ENCODE measurements at places on chromosomes 12 and 14.

- DNase-seq: no peak
These were observed 110.4 kb downstream of the BCAT1 start for GRCh38 chr12:24838531-24838950.

GRCh38 chr14:41568979-41569378 lies 37.7 kb upstream of the LRFN5 start:
- DNase-seq: no peak

DNA sequence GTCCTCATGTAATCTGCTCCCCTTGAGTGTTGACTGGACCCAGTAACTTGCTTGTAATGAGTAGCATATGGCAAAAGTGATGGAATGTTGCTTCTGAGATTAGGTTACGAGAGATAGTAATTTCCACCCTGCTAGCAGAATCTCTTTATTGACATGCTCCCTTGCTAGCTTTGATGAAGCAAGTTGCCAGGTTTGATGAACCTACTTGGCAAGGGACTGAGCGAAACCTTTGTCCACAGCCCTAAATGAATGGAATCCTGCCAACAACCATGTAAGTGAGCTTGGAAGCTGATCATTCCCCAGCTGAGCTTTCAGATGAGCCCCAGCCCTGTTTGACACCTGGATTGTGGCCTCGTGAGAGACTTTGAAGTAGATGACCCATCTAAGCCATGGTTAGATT lies 120.8 kb upstream of the PLXNC1 start:
- no peak for DNase-seq

GRCh38 chr12:124857921-124858461 lies 5.7 kb downstream of the SCARB1 start:
- no peak for DNase-seq

DNA sequence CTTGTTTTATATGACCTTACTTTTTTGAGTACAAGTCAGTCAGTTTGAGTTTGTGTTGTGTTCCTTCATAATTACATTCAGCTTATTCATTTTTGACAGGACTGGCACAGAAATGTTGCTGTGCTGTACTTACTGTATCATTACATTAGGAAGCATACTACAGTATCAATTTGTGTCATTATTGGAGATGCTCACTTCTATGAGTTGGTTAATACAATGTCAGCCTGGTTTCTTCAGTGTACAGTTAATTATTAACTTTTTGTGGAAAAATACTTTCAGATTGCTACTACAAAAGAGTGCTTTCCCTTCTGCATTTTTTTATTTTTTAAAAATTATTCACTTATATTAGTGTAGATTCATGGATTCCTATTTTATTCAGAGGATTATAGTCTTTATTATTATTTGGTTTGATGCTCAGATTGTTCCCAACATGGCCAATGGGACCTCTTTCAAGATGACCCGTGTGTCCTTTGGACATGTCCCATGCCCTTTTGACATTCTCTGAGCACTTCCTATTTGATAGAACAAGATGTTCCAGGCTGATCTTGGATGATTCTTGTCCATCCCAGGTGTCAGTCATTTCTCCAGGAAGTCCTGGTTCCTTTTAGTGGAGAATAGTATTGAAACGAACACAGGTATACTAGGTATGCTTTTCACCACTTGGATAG lies 66.6 kb downstream of the MON2 start:
- no peak for DNase-seq

- DNase-seq: no peak
These were observed 10.9 kb upstream of the HVCN1 start for GRCh38 chr12:110699591-110700445.

DNA sequence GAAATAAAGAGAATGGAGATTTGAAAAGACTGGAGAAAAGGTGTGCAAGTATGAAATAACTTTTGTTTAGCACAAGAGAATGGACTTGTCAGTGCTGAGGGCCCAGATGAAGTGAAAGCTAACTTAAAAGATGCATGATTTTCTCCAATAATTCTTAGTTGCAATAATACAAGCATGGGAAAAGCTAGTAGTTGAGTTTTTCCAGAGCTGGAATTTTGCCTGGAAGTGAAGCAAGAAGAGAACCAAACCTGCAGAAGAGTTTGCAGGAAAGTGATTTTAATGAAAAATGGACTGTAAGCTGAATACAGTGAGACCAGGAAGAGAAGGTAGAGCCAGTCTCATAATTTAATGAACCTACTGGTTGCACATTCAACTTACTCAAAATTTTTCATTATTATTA lies 69.3 kb upstream of the FSCB start:
- DNase-seq: no peak

DNA sequence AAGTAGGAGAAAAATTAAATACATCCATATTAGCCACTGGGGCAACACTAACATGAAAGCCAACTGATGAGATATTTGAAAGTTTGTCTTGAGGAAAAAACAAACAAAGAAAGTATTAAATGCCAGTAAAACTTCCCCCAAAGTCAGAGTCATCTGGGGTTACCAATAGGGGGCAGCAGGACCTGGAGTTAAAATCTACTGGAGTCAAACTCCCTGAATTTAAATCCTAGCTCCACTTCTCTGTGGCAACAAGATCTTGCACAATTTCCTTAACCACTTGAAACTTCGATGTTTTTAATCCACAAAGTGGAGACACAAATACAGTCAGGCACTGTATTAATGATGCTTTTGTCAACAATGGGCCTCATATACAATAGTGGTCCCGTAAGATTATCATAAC lies 14.4 kb downstream of the PLEKHG7 start:
- DNase-seq: no peak

- no peak for DNase-seq
These were observed 112.6 kb downstream of the CALM1 start for GRCh38 chr14:90509403-90509802.

DNA sequence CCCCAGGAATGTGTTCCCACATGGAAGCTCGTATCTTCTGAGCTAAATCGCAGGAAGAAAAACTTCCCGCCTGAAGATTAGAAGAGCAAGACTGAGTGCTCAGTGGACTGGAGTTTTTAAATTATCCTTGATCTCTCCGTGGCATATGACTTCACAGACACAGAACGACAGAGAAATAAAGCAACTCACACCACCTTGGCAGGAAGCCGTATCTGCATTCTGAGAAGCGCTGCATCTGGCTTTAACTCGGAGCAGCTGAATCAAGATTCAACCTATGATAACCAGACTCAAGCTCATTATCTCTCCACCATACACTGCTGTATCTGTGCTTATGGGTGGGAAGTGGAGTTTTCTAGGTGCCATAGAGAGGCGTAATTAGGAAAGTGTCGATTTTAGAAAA lies 1482.7 kb downstream of the AACS start:
- DNase-seq: no peak

DNA sequence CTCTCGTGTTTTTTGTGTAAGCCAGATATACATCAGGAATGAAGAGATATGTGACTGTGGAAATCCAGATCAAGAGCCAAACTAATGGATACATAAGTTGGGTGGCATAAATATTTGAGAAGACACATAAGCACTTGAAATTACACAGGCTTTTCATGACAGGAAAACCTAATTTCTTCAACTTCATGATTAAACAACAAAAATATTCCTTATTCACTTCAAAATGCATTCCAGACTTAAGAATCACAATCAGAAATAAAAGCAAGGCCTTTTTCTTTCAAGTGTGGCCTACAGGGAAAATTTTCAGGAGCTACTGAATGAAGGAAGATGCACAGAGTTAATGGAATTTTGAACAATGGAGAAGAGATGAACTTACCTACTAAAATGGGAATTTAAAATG lies 515.6 kb downstream of the FOXG1 start:
- no peak for DNase-seq

GRCh38 chr14:92460916-92461579 lies 52.5 kb upstream of the RIN3 start:
- no peak for DNase-seq

- DNase-seq: no peak
These were observed 310.1 kb downstream of the ETNK1 start for GRCh38 chr12:22935090-22935489.

DNA sequence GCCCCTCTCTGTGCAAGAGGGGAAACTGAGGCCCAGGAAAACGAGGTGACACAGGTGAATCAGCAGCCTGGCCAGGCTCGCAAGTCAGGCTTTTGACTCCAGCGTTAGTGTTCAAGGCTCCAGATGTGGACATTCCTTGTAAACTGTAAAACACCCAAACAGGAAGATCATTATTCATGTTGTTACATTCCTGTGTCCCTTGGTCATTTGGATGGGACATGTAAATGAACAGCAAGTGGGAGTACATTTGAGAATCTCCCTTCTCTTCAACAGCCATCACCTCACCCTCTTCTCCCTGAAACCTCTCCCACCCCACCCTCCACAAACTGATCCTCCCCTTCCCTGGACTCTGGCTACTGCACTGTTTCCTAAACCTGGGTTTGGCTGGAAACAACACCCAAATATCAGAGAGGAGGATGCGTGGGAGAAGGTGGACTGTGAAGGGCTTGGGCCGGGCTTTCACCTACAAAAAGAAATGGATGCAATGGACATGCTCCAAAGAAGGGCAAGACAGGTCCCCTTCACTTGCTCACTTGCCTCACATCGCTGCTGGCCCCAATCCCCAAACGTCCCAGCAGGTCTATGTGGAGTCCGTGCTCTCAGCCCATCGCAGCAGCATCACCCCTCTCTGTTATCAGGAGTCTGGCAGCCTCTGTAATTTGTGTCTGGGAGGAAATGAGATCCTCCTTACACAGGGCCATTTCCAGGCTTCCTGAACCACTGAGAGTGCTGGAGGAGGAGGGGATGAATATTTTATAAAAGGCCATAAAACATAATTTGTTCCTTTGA lies 76.7 kb downstream of the GALNT8 start:
- no peak for DNase-seq

DNA sequence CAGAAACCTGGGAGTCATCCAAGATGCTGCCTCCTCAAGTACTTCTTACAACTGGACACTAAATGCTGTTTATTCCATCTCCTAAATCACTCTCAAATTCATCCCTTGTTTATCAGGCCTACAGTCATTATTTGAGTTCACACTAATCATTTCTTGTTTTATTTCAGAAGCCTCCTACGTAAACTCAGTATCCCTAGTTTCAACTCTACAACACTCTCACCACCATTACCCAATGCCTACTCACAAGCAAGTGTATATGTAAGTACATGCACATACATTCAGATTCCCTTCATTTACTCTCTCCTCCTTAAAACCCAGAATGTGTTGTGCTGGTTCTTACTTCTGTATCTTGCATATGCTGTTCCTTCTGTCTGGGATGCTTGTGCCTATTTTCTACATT lies 43.0 kb downstream of the DDHD1 start:
- DNase-seq: no peak

DNA sequence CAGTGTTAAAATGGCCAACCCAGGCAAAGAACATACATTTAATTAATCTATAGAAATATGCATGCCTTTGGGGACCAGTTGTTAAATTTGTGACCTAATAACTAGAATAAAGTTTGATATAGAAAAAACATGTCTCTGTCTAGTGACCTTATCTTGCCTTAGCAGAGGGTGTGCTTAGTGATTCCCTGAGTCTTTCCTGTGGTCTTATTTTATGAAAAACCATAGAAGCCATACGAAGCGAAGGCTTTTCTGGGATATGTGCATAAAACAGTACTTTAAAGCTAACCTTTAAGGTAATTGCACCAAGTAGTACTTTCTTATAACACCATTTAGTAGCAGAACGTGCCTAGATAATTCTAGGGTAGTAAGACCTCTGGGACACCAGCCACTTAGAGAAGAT lies 379.4 kb downstream of the ZFP36L1 start:
- DNase-seq: no peak

GRCh38 chr14:94682736-94683135 lies 70.5 kb downstream of the SERPINA3 start:
- no peak for DNase-seq

- DNase-seq: no peak
These were observed 138.0 kb downstream of the ETV6 start for GRCh38 chr12:11787437-11787836.

DNA sequence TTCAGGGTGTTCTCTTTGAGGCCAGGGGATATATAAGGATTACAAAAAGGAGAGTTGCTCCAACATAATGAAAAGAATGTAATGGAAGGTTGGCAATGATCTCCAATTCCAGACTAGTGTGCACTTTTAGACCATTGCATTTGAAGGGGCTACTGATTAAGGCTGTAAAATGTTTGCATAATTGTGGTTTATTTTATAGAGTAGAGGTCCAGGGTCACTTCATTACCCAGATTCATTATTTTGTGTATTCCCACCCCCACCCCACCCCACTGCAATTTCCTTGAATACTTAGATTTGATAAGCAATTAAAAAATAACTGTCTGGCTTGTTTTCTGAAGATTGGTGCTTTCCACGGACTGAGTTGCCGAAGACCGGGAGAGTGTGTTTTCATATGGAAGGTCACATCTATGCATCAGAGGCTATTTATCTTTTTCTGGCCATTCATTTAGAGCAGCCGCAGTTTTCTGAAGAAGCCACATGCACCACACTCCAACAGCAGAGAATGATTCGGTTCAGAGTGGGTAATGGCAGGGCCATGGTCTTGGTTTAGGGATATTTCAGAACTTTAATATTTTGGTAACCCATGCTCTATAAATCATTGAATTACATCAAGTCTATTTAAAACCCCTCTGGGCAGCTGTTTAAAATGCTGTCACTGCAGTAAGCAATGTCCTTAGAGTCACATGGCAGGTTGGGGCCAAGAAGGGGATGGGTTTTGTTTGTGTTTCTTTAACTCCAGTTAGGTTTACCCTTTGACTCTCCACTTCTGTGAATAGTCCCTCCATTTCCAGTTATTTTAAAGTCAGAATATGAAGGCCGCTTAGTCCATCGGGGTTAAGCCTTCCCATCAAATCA lies 94.6 kb downstream of the TMEM30B start:
- no peak for DNase-seq

- DNase-seq: no peak
These were observed 121.9 kb downstream of the EMP1 start for GRCh38 chr12:13318231-13319015.

DNA sequence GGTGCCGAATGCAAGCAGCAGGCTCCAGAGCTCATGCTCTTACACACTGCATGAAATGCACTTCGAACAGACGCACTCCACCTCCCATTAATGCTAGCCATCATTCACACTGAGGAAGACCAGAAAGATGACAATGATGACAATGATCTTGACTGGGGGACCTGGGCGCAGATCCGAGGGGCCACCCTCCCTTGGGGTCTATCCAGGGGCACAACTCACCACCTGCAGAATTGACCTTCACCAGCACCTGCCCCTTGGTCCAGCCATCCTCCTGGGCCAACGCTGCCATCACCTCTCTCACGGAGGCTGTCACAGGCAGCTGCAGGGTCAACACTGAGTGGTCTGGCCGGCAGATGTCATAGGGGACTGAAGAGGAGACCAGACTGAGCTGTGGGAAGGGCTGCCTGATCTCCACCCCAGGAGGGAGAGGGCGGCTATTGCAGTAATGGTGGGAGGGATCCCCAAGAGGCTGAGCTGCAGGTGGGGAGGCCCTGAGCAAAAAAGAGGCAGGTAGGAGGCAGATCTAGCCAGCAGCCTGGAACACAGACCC lies 15.3 kb downstream of the RAPGEF3 start:
- no peak for DNase-seq

Data from activated T-cell treated with anti-CD3 and anti-CD28 coated beads, Interleukin-2, amount 50 U/mL, for 1 hour (primary cell).